Inflammatory macrophage treated with lipopolysaccharide for 1 hour (primary cell): ENCODE measurements at places on chromosomes 11 and 22.

DNA sequence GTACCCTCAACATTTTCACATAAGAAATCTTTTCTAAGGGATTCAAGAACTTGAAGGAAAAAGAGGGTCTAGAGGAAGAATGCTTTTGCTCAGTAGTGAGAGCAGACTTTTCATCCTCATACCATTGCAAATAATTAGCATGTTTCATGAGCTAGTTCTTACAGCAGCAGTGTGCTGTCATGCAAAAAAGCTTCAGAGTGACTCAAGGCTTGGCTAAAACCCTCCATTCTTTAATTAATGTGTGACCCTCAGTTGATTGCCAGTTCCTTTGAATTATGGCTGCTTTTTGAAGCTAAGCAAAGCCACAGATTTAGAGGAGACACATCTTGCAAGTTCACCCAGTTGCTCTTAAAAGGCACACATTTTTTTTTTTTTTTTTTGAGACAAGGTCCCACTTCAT is 36.6 kb upstream of the PCF11 start:
- no peak for DNase-seq

GRCh38 chr11:9146477-9146876 is 55.1 kb upstream of the SCUBE2 start:
- DNase-seq: no peak

GRCh38 chr11:393219-394033 is 583 bp upstream of the PKP3 start:
- DNase-seq: no peak

GRCh38 chr11:117824571-117825537 is at the start of gene FXYD2:
TSS of gene FXYD2 (minus strand) at chr11:117824744. CDS start at chr11:117824678, 66 bp downstream.
- DNase-seq: peak; percentile 66

DNA sequence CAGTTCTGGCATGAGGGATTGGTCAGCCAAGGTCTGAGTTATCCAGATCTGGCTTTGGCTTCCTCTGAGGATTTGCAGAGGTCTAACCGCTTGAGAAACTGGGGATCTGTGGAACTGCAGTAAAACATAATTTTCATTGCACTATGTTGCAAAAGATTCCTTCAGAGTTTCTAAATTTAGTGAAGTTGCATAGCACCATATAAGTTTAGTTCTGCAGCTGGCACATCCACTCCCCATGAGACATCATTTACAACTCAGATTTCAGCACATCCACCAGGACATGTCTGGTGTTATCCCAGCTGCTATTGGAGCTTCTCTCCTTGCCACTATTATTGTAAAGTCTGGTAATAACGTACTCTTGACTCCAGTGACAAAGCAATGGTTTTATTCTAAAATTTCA is 181.5 kb downstream of the CWF19L2 start:
- DNase-seq: no peak

DNA sequence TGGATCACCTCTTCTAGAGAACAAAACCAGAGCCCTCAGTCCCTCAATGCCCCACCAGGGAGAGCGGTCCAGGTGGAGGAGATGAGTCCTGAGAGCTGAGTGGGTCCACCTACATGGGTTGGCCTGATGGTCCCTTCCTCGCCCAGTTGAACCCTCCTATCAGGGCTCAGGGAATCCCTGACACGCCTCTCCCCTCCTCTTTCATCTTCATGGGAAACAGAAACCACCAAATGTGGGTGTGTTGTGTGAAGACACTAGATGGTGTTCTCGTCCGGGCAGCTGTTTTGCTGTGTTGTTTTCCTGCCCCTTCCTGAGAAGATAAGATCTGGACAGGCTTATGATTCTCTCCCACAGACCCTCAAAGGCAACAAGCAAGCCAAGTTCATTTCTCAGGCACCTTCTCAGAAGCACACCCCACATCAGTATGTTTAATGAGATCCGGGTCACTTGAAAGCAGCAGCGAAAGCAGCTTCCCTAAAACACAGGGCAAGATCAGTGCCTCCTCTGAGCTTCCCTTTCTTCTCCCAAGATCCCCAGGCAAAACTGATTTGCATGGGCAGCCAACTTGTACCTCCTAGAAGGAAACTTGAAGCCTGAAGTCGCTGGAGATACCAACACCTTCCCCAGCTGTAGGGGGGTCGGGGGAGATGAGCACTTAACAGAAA is 35.3 kb upstream of the POU2AF1 start:
- DNase-seq: peak; percentile 47

GRCh38 chr11:46315783-46316563 is 31.3 kb upstream of the DGKZ start:
- no peak for DNase-seq

- no peak for DNase-seq
Measured at GRCh38 chr11:124864176-124864891, 898 bp upstream of the ROBO3 start.

- no peak for DNase-seq
Measured at GRCh38 chr22:20065896-20066616, 14.0 kb upstream of the DGCR8 start.

DNA sequence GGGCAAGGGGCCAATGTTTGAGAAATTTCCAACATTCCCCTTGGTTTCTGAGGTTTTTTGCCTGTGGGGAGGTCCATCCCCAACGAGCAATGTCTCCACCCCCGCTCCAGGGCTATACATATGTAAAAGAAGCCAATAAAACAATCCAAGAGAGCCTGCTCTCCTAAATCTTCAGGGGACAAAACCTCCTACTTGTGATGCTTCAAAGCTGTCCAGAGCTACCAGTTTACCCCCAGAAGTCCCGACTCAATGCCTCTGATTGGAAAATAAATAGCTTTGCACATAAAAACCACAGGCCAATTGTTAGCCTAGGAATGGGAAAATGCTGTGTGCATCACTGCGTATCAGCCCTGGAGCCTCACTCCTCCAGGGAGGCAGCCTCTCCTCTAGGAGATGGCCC is 66.0 kb upstream of the PAX6 start:
- no peak for DNase-seq

DNA sequence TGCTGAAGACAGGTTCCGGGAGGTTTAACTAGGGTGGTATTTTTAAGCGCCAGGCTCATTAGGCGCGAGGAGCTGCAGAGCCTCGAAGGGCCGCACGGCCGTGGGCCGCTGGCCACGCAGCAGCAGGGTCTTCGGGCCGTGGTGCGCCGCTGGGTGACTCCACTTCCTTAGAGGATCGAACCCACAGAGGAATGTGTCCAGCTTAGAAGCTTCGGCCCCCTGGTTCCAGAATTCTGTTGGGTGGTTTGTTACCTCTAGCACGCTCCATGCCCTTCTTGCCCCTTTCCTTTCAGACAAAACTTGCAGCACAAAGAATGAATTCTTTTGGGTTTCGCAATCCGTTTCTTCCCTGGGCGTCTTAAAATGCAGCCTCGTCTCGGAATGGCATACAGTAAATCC is 773 bp upstream of the PATL1 start:
- DNase-seq: peak; percentile 44

- DNase-seq: no peak
Measured at GRCh38 chr11:128463371-128463829, 124.0 kb downstream of the ETS1 start.

GRCh38 chr22:40552070-40552469 is 84.4 kb downstream of the MRTFA start:
- no peak for DNase-seq

- no peak for DNase-seq
Measured at GRCh38 chr11:119859684-119860083, 130.7 kb upstream of the NECTIN1 start.

- DNase-seq: no peak
Measured at GRCh38 chr11:1207401-1208143, 15.3 kb upstream of the MUC5B start.

DNA sequence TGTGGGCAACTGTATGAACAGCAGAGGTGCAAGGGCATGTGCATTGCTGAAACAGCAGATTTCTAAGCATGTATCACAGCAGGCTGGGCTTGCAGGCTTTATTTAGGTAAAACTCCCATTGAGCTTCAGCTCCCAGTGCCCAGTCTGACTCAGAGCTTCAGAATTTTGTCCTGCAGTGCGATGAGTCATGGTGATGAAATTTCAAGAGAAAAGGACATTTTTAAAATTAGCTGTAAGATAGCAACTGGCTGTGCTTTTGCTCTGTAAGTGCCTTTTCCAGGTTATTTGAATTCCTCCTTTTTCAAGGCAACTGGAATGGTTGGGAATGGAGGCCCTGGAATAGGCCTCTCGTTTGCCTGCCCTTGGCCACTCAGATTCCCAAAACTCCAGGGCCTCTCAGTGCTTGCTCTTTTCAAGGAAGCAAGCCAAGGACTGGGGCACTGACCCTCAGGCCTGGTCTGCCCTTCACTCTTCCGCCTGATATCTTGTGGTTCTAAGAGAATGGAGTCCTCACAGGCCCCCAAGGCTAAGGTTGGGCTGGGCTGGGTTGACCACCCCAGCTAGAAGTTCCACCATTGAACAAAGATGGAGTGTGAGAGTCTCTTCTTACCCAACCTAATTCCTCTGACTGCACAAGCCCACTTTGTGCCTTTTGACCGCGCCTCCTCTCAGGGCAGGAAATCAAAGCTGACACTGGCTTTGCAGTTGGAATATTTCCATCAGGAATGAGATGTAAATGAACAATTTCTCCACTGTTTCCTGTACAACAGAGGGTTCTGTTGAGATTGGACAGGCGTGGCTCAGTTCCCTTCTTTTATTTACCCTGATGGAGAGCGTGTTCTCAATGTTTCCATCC is 59.5 kb upstream of the PRSS23 start:
- peak; percentile 84 for DNase-seq

DNA sequence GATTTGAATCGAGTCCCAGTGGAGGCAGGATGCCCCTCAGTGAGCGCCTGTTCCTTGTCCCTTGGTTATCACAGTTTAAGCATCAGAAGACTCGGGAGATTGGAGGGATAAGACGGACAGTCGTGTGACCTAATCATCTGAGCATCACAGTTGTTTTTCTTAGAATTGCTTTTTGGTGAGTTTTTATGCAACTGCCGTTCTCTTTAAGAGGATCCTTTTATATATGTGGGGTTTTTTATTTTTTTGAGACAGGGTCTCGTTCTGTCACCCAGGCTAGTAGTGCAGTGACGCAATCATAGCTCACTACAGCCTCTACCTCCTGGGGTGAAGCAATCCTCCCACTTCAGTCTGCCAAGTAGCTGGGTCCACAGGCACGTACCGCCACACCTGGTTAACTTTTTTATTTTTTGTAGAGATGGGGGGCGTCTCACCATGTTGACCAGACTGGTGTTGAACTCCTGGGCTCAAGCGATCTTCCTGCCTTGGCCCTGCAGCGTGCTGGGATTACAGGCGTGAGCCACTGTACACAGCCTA is 16.5 kb downstream of the NUP50 start:
- DNase-seq: no peak

DNA sequence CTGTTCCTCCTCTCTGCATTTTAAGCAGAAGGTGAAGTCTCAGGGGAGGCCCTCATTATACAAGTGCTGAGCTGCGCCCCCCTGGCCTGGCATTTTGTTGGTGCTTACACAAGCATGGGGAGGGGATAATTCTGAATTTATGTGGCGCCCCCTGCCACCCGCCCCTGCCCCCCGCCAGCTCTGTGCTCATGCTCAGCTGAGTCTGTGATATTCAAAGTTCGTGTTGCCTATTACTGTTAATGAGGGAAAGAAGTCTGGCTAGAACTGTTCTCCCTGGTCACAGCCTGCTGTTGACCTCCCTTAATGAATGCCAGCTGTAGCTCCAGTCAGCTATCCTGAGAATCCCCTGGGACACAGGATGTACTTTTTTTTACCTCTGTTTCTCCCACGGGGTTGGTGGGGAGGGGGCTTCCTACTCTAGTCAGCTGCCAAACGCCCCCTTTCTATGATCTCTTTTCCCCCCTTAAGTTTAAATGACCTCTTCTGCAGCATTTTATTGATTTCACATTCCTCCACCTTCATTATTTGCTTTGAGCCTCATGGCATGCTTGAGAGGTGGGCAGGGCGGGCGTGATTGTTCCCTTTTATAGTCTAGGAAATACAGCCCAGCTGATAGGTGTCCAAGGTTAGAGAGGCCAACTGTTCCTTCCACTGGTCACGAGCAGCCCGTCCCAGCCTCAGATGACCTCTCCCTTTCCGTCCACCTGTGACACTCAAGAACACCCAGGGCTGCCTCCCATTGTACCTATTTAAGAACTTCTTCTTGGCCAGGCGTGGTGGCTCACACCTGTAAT is 12.2 kb downstream of the USP2 start:
- no peak for DNase-seq

DNA sequence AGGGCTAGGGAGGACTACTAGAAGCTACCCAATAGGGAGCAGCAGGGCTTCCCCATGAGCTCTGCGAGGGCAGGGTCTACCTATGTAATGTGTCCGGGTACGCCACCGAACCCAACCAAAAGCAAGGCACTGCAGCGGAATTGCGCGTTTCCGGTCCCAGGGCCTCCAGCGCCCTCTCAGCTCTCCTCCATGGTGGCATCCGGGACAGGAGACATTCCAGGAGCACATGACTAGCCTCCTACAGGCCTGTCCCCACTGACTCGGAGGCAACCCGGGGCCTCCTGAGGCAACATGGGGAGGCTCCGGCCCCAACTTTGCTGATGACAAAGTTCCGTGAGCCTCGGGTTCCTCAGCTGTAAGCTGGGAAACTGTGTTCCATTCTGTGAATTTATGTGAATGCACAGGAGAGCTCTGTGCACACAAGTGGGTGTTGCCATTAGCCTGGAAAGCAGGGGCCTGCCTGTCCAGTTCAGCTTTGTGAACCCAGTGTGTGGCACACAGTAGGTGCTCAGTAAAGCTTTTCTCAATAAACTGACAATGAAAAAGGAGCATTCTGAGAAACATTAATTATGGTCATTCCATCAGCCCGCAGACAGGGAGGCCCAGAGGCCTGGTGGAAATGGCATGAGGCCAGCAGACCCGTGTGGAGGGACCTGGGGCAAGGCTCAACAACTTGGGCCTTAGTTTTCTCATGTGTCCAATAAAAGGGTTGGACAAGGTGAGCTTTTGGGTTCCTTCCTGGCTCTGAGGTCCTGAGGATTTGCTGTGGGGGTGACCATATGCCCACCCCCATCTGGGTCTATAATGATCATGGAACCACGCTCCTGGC is 50.3 kb downstream of the CHRDL2 start:
- DNase-seq: no peak

DNA sequence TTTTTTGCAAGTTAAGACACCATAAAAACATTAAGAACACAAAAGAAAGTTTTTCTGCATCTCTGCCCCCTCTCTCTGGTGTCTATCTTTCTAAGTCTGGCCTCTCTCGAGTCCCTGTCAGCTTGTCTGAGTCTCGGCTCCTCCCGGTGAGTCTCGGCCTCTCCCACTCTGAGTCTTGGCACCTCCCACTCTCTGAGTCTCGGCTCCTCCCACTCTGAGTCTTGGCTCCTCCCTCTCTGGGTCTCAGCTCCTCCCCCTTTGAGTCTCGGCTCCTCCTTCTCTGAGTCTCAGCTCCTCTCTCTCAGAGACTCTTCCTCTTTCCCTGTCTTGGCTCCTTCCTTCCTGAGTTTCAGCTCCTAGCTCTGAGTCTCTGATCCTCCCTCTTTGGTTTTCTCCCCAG is 72.5 kb upstream of the AMPD3 start:
- DNase-seq: peak; percentile 26

DNA sequence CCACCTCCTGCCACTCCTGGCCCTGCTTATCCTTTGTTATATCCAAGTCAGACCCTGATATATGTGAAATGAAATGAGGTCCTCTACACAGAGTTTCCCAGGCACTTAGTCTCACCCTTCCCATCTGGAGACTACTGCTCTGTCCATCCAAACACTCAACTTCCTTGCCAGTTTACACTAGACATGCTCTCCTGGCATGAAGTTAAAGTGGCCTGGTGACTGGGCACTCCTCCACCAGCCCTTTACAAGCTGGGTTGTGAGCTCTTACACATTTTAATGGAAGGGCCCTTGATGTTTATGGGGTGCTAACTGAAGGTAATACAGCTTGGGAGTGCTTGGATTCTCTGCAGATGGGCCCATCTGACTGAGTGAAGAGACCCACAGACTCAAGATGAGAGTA is 216.1 kb upstream of the NARS2 start:
- DNase-seq: no peak
